B cell (primary cell): ENCODE measurements at places on chromosomes 3 and 15.

- DNase-seq, result no peak
Observed at GRCh38 chr3:171058058-171058457, 31.5 kb upstream of the SLC2A2 start.

GRCh38 chr3:71616571-71617021 lies 33.1 kb upstream of the FOXP1 start:
- no peak for DNase-seq

DNA sequence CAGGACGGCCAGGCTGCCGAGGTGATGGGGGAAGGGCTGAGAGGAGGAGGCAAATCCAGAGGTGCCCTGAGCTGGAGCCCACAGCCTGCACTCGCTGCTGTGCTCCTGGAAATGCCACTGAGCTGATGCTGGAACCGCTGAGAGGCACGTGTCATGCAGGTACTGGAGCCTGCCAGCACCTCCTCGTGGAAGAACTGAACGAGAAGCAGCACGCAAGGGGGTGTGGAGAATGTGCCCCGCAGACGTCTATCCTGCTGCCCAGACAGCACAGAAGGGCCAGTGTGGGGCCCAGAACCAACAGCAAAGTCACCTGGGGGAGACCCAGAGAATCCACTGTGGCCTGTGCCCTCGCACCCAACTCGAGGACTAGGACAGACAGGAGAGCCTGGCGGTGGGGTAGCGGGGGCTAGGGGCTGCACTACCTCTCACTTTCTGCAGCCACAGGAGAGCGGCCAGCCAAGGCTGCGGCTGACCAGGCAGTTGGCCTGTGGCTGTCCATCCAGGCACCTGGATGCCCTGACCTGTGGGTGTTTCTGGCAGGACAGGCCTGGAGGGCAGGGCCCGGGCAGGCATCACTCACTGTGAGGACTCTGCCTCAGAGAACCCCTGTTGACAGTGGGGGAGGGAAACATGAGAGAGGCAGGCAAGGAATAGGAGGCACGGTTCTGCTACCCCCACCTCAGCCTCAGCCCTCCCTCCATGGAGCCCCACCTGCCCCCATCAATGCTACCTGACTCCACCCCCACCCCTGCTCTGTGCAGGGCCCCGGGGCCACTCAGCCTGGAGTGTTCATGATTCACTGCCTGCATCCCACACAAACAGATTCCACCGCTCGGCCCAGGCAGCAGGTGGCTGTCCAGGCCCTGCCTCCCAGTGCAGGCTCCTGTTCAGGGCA lies 213.1 kb downstream of the TBC1D2B start:
- DNase-seq, result no peak

DNA sequence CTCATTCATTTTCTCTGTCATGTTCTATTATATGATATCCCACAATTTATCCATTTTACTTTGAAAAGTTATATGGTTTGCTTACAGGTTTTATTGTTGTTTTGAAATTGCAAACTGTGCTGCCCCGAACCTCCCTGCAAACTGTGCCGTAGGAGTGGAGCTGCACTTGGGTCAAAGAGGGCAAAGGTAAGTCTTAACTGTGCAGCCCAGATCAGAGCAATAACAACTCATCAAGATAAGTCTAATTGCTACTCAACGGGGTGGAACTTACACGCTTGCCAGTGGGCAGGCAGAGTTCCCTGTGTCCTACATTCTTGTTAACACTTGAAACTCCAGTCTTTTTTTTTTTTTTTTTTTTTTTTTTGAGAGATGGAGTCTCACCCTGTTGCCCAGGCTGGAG lies 33.2 kb downstream of the ZDHHC19 start:
- no peak for DNase-seq

GRCh38 chr15:99635794-99636193 lies 70.0 kb downstream of the MEF2A start:
- DNase-seq, result no peak

- DNase-seq, result peak; percentile 54
Observed at GRCh38 chr3:177318559-177318958, 121.3 kb upstream of the TBL1XR1 start.

- no peak for DNase-seq
Observed at GRCh38 chr3:108103040-108103751, 12.4 kb upstream of the CD47 start.

- no peak for DNase-seq
Observed at GRCh38 chr3:44068753-44069152, 172.9 kb upstream of the TOPAZ1 start.

DNA sequence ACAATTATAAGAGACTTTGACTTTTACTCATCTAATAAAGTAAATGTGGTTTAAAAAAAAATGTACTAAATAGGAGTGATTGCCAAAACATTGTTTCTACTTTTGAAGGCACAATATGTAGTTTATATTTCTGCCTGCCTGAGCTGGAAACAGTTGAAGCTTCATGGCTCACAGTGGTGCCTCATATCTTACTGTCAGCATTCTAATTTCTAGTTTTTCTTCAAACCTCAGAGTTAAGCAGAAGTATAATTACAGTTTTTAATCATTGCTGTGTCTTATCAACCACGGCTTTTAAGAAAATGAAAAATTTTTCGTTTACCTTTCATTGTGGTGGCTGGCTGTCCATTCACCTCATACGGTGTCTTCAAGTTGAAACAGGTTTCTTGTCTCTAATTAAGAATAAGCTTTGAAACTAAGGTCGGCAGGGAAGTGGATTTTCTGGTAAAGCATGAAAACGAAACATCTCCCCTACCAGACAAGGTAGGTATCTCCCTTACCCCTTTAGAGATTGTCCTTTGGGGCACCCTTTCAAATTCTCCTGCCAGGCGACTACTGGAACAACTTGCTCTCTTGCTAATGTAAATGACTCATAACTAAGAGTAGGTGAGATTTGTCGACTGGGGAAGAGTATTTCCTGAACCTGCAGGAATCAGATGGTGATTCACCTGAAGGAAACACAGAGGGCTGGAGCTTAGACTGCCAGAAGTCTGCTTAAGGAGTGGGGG lies at the start of gene GPR87:
TSS of gene GPR87 (minus strand) at position 554 of the 725 bp plus-strand sequence. CDS start 16,720 bp downstream, outside the sequence.
- no peak for DNase-seq

- DNase-seq, result no peak
Observed at GRCh38 chr3:89947337-89947954, 840.0 kb downstream of the EPHA3 start.

- DNase-seq, result no peak
Observed at GRCh38 chr3:101148001-101148400, 154.8 kb upstream of the ABI3BP start.

DNA sequence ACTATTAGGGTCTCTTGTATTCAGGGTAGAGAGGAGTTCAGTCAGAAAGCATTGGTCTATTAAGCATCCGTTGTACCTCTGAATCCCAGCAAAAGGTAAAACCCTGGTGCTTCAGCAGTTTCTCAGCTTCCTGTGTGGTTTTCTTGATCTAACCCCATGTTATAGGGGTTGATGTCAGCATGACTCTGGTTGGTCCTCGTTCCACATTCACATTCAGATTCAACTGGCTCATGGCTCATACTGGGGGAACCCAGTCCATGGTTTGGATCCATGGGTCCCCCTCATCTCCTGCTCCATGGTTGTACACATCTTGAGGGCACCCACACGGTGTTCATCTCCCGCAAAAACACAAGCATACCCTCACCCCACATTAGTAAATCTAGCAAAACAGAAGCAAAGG lies 47.7 kb upstream of the C2CD4B start:
- no peak for DNase-seq
